Right atrium auricular region (tissue), 2 donors: ENCODE measurements at places on chromosomes 1 and 21. TPM values are rescaled to one million over a fixed set of nuclear protein-coding genes. Genes with fewer than 3 reads are reported as not detected.

DNA sequence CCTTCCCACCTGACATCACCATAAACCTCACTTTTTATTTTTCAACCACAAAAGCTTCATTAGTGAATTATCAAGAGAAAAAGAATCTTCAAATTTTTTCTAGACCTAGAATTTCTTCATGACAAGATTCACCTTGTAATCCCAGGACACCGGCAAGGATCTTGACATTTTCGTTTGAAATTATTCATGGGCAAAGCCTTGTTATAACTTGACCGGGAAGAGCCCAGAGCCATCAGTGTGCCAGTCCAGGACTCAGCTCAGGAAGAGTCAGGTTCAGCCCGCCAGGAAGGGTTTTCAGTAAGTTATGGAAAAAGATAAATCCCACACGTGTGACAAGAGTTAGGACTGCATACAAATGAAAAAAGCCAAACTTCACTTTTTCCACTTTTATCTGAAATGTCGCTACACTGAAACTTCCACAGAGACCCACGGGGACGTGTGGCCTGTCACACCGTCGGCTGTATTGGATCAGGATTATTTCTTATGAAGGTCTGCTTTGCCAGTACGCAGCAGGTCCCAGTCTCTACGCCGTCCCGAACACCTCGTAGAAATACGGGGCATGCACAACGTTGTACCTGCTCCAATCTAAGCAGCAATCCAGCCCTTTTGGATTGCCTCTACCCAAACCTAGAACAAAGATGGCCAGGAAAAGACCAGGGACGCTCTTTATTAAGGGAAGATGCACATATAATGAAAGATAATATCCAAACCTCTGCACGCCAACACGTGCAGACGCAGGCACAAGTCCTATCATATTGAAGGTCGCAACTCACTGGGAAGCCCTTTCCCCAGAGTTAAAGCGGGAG lies 916 bp downstream of the F3 start:
- DNase-seq: no peak

Gene PDPN
- 28.9 TPM for total RNA-seq

GRCh38 chr1:27360159-27361043 lies 6.4 kb downstream of the MAP3K6 start:
- DNase-seq: no peak

GRCh38 chr1:150765296-150765976 lies at the start of gene CTSS:
Gene CTSS (minus strand): TSS chr1:150765778. CDS start chr1:150764763, 1,015 bp downstream.
- no peak for DNase-seq

- DNase-seq: no peak
Observed at GRCh38 chr1:186762653-186763052, 66.1 kb upstream of the PLA2G4A start.

Gene OR2L8
- total RNA-seq: not detected

DNA sequence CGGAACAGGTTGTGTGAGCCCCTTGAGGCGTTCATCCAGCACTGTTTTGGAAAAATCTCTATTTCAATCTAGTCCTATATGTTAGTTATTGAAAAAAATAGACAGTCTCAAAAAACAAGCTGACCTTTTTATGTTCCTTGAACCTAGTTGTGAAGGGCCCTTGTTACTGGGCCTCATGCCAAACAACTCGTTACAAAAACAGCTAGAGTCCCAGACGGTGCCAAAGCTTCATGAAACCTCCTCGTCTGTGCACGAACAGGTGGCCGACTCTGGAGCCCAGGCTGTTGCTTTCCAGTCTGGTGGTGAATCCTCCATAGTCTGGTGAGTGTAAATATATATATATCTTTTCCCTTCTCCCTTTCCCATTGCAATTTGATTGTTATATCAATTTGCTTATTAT lies at the start of gene CHIA:
Gene CHIA (plus strand): TSS at position 222 of the 400 bp plus-strand sequence. CDS start 19,617 bp downstream, outside the sequence.
- no peak for DNase-seq

GRCh38 chr1:219123036-219123435 lies 50.6 kb upstream of the LYPLAL1 start:
- no peak for DNase-seq

DNA sequence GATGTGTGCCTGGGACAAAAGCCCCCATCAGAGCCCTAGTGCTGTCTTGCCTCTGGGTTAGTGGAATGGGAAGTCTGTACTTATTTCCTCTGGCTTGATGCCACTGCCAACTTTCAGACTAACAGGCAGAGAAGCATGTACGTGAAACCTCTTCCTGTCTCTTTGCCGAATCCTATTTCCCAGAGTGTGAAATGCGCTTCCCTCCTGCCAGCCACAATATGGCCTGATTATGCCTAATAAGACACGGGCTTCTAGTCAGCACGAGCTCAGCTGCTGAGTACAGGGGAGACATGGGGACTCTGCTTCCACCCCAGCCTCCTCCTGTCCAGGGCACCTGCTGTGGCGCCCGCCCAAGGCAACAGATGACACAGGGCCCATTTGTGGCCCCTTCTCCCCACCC lies 111.4 kb downstream of the KCND3 start:
- no peak for DNase-seq

- no peak for DNase-seq
Observed at GRCh38 chr1:164577291-164577690, 18.3 kb downstream of the PBX1 start.
